NCI-H774 (cell line): ENCODE measurements at places on chromosomes 2 and 18.
A peak's percentile ranks its signal among the peaks of the same experiment; 100 is the strongest.

DNA sequence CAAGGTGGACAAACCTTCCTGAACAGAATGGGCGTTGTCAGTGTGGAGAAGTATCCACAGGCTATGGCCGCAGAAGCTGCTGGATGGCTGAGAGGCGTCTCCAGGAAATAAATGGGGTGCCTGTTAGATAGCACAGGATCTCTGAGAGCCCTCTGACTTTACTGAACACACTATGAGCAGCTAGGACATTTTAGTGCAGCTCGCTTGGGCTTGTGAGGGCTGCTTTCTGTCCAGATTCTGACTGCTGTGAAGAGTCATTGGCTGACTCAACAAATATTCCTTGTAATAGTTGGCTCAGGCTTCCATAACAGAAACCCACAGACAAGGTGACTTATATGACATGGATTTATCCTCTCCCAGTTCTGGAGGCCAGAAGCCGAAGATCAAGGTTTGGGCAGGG, 100.2 kb upstream of the SNTG2 start:
- no peak for DNase-seq

- DNase-seq = no peak
Measured at GRCh38 chr2:195447323-195447975, 209.6 kb upstream of the SLC39A10 start.

- DNase-seq = no peak
Measured at GRCh38 chr2:215832791-215833190, 180.6 kb downstream of the MREG start.

- DNase-seq = no peak
Measured at GRCh38 chr18:24754583-24755253, 294.3 kb downstream of the HRH4 start.

GRCh38 chr2:183242937-183243336, 118.7 kb downstream of the NUP35 start:
- DNase-seq = peak; percentile 40

- no peak for DNase-seq
Measured at GRCh38 chr18:61201511-61201910, 131.7 kb upstream of the CDH20 start.

- no peak for DNase-seq
Measured at GRCh38 chr18:35969676-35970075, 2.8 kb upstream of the RMP24 start.

DNA sequence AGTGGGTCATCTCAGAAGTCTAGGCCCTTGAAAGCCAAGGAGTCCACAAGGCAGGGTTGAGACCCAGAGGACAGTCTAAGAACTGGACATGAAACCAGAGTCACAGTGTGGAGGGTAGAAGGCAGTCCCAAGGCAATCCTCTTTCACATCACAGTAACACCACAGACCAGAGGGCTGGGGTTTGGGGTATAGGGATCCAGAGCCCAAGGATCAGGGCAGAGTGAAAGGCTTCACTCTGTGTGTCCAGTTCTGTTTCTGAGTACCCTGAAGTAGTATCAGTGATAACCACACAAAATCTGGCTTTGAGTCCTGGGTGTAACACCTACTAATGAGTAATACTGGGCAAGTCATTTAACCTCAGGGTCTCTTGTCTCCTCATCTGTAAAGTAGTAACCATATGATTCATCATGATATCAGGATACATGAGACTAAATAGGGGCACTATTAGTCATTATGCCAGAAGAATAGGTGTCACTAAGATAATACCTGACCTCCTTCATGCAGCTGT, 91.0 kb downstream of the ICA1L start:
- DNase-seq = no peak

- no peak for DNase-seq
Measured at GRCh38 chr2:192016265-192016664, 169.4 kb upstream of the CAVIN2 start.

DNA sequence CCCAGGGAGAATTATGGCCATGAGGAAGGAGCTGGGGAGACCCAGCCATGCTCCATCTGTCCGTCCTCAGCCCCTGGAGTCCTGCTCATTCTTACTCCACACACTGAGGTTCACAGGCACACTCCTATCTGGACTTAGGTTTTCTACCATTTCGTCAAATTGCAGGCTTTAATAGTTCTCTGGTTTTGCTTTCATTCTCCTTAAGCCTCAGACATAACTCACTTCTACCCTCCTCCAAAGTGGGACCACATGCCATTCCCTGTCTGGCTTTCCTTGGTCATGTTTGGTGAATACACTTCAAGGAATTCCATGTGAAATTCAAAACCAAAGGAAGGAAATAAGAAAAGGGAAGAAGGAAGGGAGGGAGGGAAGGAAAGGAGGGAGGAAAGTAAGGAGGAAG, 115.7 kb downstream of the CMPK2 start:
- DNase-seq = no peak

DNA sequence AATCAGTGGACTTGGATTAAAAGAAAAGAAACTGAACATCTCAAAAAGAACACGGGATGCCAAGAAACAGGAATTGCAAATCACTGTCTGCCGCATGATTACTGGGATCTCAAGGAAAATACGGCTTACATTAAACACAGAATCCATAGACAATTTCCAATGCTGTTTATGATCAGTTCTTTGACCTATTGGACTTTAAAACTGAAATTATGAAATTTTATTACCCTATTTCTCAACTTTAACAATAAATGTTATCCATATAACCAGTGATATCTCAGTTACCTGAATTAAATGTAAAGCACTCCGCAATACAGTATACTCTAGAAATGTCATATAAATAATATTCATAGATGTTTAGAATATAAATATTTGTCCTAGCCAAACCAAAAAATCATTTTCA, 1556.9 kb upstream of the NXPH2 start:
- DNase-seq = no peak

DNA sequence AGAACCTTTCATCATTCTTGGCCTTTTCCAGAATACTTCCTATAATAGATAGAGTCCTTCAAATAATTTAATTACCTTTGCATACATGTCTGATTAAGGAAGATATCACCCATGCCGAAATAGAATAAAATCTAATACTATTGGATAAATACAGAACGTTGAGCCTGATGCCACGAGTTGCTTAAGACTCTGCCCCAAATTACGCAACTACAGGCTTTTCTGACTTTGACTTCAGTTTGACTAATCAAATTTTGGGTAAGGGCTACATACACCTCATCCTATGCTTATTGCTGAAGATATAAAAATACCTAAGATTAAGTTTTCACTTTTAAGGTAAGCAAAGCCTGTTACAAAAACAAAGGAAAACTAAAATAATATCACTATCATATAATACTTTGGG, 1065.1 kb upstream of the NRXN1 start:
- no peak for DNase-seq

GRCh38 chr2:29733965-29734364, 187.4 kb downstream of the ALK start:
- DNase-seq = no peak

DNA sequence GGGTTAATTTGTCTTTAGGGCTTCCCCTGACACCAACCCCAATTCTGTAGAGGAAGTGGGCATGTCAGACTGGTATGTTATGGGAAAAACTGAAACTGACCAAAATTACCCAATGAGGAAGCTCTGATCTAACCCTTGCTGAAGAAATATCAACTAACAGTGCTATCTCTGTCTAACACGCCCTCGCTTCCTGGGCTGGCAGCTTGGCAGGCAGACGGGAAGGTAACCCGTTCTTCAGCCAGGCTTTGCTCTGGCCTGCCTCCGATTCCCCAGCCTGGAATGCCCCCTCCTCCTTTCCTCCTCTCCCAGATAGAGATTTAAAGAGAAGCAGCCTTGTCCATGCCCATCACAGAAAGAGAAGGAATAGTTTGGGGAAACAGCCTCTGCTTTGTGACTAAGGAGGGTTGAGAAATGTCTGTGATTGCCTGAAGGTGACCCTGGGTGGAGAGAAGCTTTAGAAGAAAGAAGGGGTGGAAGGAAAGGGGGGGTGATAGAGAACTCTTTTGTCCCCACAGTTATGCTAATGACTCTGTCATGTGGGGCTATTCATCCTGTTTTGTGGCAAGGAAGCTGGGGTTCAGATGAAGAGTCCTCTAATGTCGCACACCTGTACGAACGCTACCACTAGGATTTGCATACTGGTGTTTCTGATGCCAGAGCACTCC, 15.4 kb downstream of the HK2 start:
- DNase-seq = no peak

DNA sequence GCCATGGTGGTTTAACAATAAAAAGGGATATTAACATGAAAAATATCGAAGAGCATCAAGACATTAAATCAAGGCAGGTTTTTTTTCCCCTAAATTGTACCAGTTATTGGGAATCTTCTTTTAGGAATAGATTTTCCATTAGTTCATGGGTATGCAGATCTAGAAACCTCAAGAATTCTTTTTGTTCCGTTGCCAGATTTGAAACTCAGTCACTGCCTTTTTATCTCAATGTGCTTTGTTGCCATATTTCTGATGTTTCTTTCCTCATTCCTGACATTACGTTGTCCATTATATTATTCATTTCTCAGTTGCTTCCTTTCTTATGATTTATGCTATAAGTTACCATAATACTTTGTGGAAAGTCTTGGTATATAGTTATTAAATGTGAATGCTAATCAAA, 162.2 kb downstream of the CD226 start:
- no peak for DNase-seq

DNA sequence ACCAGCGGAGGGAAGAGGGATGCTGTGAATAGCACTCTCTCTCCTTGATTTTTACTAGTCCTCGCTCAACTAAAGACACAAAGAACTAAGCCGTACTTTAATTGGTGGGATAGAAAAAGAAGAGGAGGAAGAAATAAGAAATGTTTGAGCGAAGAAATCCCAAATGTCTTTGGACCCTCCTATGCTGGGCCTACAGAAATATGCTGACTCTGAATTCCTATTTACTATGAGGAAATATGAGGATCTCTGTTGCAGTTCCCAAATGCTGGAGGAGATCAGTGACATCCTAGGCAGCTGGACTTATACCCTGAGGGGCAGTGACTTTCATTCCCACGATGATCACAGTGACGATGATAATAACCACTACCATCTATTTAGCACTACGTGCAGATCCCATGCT, 16.6 kb upstream of the PIEZO2 start:
- DNase-seq = no peak

GRCh38 chr2:7639476-7639875, 722.3 kb downstream of the RNF144A start:
- DNase-seq = no peak

GRCh38 chr2:1730015-1730927, 14.0 kb downstream of the PXDN start:
- DNase-seq = no peak

DNA sequence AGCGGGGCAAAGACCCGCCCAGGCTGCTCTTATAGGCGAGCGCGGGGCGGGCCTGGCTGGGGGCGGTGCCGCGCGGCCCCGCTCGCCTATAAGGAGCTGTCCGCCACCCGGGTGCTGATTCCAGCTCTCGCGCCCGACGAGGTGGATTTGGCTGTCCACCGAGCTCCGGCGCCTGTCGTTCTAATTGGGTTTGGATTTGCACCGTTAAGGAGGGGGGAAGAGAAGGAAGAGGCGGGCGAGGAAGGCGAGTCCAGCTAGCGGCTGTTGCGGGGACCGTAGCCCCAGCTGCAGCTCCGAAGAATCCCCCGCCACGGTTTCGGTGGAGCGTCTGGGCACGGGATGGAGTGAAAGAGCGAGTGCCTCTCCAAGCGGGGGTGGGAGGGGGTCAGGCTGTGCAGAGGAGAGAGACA, at the start of gene CNTNAP5:
TSS of gene CNTNAP5 (plus strand) at position 117 of the 410 bp plus-strand sequence. CDS start 364 bp downstream, outside the sequence.
- peak; percentile 70 for DNase-seq

- DNase-seq = no peak
Measured at GRCh38 chr2:60676706-60677330, 79.2 kb upstream of the PAPOLG start.

DNA sequence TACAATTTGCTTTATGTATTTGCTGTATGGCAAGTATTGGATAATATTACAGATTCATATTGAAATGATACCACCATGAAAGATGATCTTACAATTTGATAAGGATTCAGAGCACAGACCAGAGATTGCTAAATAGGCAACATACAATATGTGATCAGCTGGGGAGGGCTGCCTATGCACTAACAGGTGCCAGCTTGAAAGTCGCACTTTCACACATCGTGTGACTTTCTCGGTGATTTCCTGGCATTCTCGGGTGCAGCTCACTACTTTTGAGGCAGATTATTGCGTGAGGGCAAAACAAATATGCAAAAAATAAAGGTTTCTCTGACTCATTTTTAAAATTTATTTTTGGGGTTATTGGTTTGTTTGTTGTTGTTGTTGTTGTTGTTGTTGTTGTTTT, 36.0 kb downstream of the RBMS1 start:
- no peak for DNase-seq

GRCh38 chr2:24334245-24334633, 26.1 kb downstream of the ITSN2 start:
- no peak for DNase-seq

DNA sequence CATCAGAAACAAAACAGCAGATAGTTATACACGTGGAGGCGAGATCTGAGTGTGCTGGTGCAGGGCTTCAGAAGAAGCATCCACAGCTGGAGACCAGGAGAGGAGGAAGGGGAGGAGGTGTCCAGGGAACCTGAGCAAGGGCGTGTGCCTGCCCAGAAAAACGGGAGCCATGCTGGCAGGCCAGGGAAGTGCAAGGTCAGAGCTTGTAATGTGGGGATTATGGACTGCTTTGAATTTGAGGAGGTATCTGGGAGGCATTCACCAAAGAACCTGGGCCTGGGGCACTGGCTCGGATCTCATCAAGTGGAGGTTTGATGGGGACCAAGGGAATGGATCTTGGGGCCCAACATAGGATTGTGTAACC, 12.6 kb downstream of the PSD4 start:
- DNase-seq = no peak

GRCh38 chr2:160465002-160465401, 28.6 kb downstream of the RBMS1 start:
- DNase-seq = no peak

- DNase-seq = no peak
Measured at GRCh38 chr2:26770986-26771586, 7.0 kb downstream of the SLC35F6 start.

DNA sequence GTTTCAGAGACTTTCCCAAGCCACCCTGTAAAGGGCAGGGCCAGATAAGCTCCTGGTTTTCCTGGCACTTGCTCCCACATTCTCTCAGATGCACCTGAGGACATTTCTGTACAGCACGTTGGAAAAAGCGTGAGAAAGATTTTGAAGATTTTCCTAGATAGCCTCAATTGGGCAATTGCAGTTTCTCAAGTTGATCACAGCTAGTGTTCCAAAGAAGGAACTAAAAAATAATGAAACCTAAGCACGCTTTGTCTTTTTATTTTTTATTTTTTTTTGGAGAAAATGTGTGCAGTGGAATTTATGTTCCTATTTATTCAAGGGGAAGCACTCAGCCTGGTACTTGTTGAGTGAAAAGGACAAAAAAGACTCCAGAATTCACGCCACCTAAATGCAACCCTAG, 429.1 kb downstream of the RNF144A start:
- no peak for DNase-seq

GRCh38 chr2:158740621-158741020, 54.5 kb upstream of the DAPL1 start:
- DNase-seq = no peak
